NCI-H345 (cell line): ENCODE measurements at places on chromosomes 13 and 19.

GRCh38 chr13:114061744-114062143 is 70.7 kb downstream of the RASA3 start:
- no peak for DNase-seq

GRCh38 chr19:8387688-8388611 is 2.2 kb upstream of the RAB11B start:
- DNase-seq = no peak

GRCh38 chr13:71856548-71857043 is 10.4 kb downstream of the DACH1 start:
- DNase-seq = no peak

- no peak for DNase-seq
These were observed 8.2 kb downstream of the FCGBP start for GRCh38 chr19:39926170-39926760.

DNA sequence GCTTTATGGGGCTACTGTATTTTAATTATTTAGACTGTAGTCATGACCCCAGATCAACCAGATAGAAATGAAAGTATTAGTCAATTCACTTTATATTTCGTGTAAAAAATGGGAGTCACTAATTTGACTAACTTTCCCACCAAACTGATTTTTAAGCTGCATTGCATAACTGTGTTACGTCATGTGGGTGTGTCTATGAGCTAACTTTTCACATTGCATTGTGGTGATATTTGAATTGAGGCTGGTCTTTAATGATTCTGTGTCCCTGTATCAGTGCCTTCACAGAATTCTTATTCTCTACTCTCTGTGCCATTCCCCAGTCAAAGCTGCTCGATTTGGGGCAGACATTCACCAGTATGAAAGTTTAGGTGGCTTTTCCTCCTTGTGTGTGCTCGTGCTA is 172.7 kb upstream of the MAB21L1 start:
- DNase-seq = no peak

DNA sequence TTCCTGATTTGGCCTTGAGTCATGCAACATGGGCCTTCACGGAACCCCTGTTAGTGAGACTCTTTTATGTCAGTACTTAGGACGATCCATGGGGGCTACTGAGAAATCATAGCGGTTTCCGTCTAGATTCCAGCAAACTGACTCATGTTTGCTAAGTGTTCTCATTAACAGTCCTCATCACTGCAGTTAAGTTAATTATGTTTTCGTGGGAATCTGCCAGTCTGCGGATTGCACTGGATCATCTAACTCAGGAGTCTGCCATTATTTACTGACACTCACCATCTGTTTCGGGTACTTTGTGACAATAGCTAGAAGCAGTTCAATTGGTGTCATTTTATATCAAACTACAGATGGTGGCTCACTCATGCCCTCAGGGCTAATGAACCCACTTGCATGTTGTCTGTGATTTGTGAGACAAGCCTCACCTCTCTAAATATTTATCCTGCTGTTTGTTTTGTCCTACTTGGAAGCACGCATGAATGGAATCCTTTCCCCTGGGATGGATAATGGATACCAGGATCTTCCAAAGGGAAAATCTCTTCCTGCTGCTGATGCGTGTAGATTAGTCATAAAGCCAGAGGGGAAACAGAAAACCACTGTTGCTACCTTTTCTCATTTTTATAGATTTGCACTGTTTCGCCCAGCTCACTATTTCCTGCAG is 61.8 kb downstream of the RAB20 start:
- DNase-seq = peak; percentile 96

- DNase-seq = no peak
These were observed 12.7 kb downstream of the PRKCG start for GRCh38 chr19:53894707-53895106.

DNA sequence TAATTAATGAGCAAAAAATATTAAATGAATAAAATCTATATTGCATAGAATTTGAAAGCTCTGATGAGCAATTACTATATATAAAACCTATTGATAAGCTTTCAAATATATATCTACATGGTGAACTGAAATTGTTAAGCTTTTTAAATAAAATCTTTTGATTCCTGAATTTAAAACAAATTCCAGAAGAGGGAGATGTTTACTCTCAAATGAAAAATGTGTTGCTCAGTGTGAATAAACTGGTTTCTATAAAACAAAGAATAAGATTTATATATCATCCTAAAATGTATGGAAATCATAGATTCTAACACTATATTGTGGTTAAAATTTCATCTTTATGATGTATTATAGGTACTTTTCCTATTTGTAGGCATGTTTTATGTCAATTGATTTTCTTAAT is 171.5 kb upstream of the SLITRK6 start:
- peak; percentile 6 for DNase-seq

DNA sequence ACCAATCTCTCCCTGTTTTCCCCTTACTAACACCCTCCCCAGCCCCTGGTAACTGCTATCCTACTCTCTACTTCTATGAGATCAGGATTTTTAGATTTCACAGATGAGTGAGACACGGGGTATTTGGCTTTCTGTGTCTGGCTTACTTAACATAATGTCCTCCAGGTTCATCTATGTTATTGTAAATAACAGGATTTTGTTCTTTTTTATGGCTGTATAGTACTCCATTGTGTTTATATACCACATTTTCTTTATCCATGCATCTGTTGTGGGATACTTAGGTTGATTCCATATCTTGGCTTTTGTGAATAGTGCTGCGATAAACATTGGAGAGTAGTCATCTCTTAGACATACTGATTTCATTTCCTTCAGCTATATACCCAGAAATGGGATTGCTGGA is 28.5 kb upstream of the ATP11A start:
- DNase-seq = no peak

DNA sequence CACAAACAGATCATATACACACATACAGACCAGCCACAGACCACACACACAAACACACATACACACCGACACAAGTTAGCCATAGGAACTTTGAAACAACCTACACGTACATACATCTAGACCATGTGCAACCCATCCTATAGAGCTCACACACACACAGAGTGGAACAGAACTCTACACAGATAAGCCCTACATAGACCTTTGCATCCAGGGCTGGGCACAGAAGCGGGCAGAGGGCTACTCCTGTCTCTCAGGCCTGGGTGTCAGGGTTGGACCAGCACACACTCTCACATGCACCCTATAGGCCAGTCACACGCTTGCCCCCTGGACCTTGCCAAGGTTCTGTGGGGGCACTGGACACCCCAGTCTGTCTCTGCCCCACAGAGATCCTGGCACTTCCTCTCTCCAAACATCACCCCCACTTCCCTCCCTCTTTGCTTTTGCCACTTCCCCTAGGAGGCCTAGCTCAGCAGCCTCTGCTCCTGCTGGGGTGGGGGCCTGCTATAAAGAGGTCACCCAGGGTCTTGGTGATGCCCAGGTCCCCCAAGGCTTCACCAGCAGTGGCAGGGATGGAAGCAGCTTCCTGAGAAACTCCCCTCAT is 5.8 kb upstream of the JUNB start:
- DNase-seq = no peak
